ENCODE measurements at places on chromosomes 4 and X.

- DNase-seq: no peak
These were observed 8.4 kb downstream of the N4BP2 start for GRCh38 chr4:40065010-40065409.

- no peak for DNase-seq
These were observed 309.7 kb downstream of the PACRGL start for GRCh38 chr4:21009956-21010355.

DNA sequence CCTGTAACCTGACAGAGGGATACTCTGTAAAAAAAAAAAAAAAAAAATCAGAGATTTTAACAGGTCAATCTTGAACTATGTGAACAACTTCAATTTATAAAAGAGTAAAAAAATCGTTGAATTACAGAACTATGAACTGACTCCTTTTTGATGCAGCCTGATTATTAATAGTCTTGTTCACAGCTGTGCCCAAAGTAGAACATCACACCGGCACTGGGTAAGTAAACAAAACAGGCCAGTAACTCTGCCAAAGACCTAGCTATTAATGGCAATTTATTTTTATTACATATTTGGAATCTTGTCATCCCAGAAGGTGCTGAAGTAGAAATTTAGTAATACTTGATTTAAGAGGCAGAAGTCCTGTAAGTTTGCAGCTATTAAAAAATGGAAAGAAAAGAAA is 31.4 kb downstream of the CPE start:
- no peak for DNase-seq

GRCh38 chr4:79338148-79338547 is 12.3 kb upstream of the NAA11 start:
- no peak for DNase-seq

DNA sequence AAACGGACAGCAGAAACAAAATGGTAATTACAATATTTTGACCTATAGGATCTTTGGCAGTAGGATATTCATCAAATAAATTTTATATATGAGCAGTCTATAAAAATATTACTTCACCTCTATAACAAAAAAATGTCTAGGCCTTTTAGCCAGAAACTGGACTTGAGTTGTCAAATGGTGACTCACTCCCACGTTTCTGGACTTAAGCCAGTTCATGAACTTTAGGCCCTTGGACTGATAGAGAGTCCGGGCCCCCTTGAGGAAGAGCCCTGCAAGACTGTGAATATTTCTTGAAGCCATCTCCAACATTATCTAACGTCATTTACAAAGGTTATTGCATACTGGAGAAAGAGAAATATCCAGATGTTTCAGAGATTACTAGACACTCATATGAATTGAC is 106.8 kb upstream of the FAM47A start:
- DNase-seq: no peak

DNA sequence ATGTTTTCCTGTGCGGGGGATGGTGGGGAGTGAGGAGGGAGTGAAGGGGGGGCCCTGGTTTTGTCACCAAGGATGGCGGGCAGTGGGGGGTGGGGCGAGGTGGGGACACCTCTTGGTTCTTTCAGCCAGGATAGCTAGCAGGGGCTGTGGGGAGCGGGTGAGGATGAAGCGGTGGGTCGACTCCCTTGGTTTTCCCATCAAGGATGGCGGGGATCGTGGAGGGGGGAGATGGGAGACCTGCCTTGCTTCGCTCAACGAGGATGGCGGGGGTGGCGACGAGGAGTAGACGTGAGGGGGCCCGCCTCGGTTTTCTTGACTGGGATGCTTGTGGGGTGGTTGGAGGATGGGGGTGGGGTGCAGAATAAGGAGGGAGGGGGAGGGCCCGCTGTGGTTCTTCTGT is 643 bp downstream of the FHL1 start:
- DNase-seq: no peak

DNA sequence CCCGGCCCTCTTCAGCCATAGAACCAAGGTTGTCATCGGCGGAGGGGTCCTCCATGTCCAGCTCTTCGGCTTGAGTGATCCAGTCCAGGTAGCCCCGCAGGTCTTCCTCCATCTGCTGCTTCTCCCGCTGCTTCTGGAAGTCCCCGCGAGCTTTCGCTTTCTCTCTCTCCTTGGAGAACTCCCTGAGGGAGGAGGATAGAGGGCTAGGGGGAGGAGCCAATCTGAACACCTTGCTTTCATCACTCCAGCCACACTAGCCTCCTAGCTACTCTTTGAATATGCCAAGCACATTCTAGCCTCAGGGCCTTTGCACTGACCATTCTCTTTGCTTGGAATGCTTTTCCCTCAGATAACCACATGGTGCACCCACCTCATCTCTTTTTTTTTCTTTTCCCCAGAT is 6.2 kb downstream of the CACNA1F start:
- DNase-seq: no peak

GRCh38 chr4:36921476-36922216 is 322.9 kb upstream of the NWD2 start:
- no peak for DNase-seq

DNA sequence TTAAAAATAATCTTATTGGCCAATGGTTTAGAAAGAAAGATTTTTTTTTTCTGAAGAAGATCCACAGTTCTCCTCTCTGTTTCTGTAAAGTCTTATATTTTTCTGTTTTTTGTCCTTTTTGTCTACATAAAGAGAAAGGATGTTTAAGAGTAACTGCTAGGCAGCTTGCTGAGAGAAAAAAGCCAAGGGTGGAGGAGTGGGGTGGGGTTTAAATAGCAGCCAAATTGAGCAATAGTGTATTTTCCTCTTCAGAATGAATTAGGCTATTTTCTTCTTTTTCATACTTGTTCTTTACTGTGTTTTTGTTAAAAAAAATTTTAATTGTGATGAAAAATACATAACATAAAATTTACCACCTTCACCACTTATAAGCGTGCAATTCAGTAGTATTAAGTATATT is 224.6 kb downstream of the SOWAHB start:
- no peak for DNase-seq

- peak; percentile 53 for DNase-seq
These were observed 167.5 kb upstream of the DGKK start for GRCh38 chrX:50638123-50638522.

DNA sequence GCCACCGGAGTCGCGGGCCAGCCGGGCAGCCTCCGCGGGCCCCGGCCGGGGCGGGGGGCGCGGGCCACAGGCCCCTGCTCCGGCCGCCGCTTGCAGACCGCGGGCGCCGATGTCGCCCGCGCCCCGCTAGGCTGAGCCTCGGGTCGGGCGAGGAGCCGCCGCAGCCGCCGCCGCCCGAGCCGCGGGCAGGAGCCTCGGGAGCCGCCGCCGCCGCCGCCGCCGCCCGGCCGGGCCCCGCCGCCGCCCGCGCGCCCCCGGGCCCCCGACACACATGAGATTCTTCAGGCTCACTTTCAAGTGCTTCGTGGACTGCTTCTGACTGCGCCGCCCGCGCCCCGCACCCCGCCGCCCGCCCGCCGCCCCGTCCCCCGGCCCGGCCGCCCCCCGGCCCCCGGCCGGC is 345 bp downstream of the SLC6A8 start:
- DNase-seq: no peak

- no peak for DNase-seq
These were observed 56.2 kb downstream of the TRIML1 start for GRCh38 chr4:188195389-188195985.

DNA sequence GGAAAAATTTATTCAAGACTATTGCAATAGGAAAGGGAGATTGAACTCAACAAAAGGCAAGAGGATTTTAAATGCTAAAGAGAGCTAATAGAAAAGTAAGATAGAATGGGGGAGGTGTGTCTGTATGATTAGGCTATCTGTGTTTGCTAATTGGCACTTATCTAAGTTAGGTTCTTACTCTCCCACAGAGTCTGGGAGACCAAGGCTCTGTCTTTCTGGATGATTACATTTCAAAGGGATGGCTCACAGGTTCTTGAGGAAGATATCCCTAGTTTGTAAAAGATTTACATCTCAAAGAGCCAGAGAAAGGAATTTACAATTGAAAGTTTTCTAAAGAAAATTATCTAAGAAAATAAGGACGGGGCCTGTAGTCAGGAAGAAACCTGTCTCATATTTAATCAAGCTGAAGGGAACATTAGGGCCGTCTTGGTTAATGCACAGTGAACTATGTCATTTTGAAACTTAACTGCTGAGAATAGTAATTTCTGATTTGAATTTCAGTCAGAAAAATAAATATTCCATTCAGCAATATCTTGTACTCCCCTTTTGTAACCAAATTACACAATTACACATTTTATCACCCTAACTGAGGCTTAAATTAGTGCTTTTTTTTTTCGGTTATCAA is 75.8 kb downstream of the MAGEB10 start:
- DNase-seq: no peak

All from upper lobe of left lung (tissue), 6 donors.